ENCODE measurements at places on chromosomes 1 and 21.

DNA sequence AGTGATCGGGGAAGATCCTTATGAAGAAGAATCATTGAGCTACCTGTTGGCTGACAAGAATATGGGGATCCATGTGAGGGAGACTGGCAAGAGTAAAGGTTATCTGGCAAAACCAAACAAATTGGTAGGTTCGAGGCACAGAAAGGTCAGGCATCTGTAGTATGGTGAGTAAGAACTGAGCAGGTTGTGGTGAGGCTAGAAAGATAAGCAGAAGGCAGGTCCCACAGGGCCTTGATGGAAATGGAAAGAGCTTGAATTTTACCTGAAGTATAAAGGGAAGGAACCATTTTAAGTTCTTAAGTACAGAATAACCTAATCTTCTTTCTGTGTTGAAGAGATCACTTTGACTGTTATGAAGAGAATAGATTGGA lies 11.1 kb downstream of the PTPRC start:
- DNase-seq: no peak

GRCh38 chr1:44681905-44682882 lies 7.7 kb downstream of the ARMH1 start:
- DNase-seq: no peak

DNA sequence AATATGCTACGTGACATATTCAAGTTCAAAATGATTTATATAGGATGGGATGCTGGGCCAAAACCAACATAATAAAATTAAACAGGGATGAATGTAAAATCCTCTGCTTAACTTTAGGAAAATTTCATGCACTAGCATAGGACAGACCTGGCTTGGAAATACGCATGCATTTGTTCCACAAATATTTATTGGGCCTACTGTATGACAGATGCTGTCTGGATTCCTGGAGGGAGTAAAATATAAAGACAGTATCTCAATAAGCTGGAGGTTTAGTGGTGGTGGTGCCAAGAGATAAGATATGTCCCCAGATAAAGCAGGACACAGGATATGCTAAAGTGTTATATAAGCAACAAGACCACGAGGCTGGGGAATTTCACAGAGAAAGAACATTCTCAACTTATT lies 15.1 kb downstream of the RCSD1 start:
- DNase-seq: no peak

DNA sequence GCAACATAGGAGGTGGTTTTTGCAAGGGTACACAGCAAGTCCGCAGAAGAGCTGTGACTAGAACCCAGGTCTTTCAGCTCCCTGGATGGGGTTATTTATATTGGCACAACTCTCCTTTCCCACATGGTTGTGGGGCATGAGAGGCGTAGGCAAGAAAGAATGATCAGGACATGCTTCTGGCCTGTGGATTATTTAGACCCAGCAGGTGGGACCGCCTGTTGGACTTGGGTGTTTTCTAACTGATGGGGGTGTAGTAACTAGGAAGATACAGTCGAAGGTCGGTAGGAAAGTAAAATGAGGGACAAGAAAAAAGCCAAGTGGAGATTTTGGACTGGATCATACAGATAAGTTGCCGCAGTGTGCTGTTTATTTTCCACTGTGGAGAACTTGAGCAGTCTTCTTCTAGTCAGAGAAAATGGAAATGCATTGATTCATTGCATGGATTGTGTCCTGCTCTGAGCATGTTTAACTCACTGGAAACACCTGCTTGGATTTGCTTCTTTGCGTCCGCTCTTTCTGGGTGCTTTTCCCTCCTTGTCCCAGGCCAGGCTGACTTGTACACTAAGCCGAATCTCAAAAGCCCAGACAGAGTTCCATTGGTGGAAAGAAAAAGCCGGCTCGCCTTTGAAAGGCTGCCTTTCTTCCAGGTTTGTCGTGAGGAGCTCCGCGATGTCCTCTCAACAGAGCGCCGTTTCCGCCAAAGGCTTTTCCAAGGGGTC lies 592 bp downstream of the CRCT1 start:
- no peak for DNase-seq

- DNase-seq: no peak
Observed at GRCh38 chr1:101308935-101309333, 72.1 kb downstream of the S1PR1 start.

DNA sequence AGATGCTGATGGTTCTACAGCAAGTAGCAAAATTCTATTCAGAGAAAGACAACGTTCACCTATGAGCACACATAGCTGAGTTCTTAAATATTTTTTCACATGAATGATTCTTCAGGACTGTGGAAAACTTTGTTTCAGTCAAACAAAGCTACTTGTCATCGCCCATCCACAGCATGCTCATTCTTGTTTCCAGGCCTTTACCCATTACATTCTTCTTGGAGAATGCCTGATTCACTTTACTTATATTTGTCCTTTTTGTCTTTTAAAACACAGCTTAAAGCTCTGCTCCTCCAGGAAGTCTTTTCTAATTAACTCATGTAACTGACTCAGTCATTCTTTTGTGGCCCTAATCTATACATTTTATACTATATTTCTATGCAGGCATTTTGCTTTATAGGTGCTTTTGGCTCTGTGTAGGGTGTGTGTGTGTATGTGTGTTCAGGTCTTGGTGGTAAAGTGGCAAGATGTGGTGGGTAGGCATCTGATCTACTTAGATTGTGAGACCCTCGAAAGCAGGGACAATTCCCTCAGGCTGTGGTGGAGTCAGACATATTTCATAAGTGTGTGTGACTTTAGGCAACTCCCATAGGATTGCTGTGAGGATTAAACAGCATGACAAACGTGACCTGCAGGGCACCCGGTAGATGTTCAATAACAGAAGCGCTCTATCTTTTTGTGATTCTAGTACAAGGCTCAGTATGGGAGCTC lies 11.8 kb upstream of the MARK1 start:
- DNase-seq: no peak

DNA sequence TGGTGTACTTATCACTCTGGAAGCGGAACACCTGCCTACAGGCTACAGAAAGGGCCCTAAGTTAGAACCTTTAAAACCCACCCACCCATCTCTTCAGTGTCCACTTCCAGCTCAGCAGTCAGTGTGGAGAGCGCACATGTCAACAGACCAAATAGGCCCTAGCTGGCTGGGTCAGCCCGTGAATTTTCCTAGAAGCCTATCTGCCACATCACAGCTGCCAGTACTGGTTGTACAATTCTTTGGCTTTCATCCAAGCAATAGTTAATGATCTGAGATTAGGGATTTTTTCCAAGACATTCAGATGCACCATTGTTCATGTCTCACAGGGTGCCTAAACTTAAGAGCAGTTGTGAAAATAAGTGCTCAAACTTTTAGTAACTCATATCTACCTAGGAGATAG lies 197.1 kb downstream of the KCNK2 start:
- no peak for DNase-seq

- DNase-seq: no peak
Observed at GRCh38 chr1:2344121-2344681, 47.2 kb downstream of the MORN1 start.

DNA sequence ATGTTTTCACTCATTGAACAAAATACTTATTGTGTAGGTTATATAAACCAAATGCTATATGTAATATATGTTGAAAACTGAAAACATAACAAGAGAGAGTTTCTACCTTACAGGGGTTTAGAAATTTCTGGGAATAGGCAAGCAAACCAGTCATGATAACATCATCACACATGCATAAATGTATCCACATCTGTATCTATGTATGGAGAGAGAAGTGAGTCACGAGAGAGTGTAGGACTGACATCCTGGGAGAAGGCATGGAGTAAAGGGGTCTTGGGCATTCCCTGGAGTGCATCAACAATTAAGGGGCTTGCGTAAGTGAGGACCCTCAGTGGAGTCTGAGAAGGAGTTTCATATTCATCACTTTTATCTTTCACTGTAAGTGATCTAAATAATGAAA lies 65.5 kb downstream of the PCNX2 start:
- DNase-seq: peak; percentile 38
